Stimulated activated naive CD4-positive, alpha-beta T cell treated with Interleukin-2 at 50 U/mL for 16 hours (primary cell): ENCODE measurements at places on chromosomes 2 and 18.

DNA sequence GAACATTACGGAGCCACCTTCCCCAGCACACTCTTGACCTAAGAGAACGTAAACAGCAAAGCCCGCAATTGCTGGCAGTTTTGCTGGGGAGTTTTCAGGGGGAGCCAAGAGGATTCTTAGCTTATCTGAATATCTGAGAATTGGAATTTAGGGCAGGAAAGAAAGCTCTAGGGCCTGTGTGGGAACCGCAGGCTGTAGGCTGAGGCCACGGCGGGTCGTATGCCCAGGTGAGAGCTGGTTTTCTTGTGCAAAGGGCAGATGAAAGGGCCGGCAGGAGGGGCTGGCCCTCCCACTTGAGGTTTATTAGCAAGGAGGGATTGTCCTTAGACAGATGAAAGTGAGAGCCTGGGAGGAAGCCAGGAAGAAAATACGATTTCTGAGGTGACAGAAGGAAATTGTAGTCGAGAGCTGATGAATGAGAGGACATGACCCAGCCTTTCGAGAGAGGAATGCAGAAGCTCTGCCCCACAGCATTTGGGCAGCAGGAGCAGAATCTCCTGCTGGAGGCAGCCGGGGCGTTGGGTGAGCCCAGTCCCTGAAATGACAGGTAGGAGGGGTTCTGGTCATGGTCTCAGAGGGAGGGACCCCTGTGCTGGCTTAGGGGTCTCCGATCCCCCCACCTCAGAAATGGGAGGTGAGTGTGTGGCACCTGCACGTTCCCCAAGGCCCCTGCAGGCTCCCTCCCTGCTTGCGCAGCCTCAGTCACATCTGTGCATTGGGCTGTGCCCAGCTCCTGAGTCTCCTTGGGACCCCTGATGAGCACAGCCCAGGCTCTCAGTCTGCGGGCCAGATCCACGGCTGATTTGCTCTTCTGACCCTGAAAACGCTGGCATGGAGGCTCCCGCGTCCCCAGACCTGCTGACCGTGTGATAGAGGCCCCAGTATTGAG lies 61.1 kb downstream of the CABLES1 start:
- no peak for DNase-seq

- no peak for DNase-seq
These were observed 260.5 kb downstream of the CCDC85A start for GRCh38 chr2:56444339-56444738.

GRCh38 chr18:78790511-78790910 lies 189.1 kb upstream of the SALL3 start:
- DNase-seq, result no peak

GRCh38 chr2:113224647-113225236 lies 51.0 kb downstream of the PSD4 start:
- DNase-seq, result no peak

- no peak for DNase-seq
These were observed 258.3 kb downstream of the ALPK2 start for GRCh38 chr18:58370612-58371011.

GRCh38 chr18:24459772-24460171 lies 665 bp upstream of the HRH4 start:
- no peak for DNase-seq

DNA sequence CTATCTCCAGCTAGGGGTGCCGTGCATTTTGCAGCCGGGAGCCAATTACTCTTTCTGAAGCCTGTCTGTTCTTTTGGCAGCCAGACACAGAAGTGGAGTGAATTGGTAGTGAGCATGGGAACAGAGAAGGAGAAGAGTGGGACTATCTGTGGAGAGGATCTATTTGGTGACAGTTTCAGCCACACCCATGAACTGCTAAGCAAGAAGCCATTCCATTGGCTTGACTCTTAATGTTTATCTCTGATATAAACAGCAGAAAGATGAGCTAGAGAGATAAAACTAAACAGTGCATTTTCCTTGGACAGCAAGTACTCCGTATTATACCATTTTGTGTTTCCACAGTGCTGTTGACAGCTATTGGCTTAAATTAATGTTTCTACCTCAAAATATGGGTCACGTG lies 259.6 kb upstream of the THUMPD2 start:
- no peak for DNase-seq

- DNase-seq, result no peak
These were observed 37.8 kb downstream of the AGPS start for GRCh38 chr2:177430411-177430810.

DNA sequence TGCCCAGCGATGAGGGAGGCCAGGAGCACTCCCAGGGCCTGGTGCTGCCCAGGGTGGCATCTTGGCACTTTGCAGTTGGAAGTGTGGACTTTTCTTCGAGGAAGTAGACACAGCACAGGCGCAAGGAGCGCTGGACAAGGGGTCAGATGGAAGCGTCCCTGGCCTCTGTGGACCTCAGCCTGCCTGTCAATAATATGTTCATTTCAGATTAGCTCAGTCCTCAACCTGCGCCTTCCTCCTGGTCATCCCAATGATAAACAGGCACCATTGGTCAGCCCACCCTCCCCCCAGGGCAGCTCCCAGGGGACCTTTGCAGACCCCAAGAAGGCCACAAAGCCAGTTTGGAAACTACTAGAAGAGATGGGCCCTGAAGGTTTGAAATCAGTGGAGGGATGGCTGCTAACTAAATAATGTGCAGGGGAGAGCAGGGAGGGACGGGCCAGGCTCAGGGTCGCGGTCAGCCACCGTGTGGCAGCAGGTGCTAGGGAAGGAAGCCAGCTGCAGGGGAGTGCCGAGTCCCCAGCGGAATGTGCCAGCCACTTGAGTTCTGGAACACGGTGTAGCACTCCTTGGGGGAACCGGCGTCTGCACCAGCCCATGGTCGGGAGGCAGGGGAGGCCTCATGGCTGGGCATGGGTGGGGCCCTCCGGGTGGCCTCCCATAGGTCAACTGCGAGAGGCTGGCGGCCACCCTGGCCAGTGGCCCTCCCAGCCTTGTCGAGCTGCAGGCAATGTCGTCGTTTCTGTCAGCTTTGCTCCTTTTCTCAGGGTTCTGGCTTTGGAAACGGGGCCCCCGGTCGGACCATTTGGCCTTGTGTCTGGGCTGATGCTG lies 59.9 kb downstream of the ADI1 start:
- no peak for DNase-seq

GRCh38 chr18:63113899-63114565 lies 205.5 kb downstream of the BCL2 start:
- DNase-seq, result no peak

GRCh38 chr2:11976073-11976472 lies 229.6 kb downstream of the LPIN1 start:
- DNase-seq, result no peak

GRCh38 chr2:239911641-239912071 lies 113.5 kb downstream of the NDUFA10 start:
- no peak for DNase-seq

DNA sequence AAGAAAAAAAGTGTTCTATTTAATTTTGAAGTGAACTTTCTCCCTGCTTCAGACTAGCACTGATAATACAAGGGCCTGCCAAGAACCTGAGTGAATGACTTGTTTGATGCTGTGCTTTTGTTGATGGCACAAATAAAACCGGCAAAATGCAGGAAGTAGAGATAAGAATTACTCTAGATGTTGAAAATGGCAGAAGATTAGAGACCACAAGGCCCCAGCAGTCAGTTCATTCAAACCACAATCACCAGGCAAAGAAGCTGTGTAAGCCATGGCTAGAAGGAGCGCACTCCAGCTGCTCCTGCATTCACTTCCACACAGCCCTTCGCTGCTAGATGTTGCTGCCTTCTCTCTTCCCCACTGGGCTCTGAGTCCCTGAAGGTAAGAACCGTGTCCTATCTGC lies 297.1 kb downstream of the AGPS start:
- DNase-seq, result no peak

DNA sequence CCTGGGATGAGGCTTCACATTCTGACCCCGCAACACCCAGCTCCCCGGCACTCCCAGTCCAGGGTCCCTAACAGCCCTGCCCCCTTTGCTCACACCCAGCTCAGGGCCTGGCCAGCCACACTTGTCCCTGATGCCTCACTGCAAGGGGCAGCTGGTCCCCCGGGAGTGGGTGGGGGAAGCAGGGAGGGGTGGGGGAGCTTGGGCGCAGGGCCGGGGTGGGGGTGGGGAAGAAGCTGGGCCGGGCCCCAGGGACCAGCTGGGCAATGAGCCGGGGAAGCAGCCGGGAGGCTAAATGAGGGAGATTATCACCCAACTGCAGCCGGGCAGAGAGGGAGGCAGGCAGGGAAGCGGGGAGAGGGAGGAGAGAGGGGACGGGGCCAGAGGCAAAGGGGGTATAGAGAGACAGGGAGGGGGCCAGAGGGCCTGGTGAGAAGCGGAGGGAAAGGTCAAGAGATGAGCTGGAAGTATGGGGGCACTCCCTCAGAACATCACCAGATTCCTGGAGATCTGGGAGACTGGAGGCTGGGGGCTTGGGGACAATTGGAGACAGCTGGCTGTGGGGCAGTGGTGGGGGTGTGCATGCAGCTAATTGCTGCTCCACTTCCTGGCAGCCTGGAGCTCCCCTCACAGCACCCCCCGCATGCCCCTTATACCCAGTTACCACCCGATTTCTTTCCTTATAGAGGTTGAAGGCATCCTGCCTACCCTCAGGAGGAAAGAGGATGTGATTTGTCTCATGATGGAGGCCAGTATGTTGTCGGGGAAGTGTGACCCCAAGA lies 2.5 kb upstream of the ASIC4 start:
- no peak for DNase-seq

GRCh38 chr2:1730015-1730927 lies 14.0 kb downstream of the PXDN start:
- no peak for DNase-seq

DNA sequence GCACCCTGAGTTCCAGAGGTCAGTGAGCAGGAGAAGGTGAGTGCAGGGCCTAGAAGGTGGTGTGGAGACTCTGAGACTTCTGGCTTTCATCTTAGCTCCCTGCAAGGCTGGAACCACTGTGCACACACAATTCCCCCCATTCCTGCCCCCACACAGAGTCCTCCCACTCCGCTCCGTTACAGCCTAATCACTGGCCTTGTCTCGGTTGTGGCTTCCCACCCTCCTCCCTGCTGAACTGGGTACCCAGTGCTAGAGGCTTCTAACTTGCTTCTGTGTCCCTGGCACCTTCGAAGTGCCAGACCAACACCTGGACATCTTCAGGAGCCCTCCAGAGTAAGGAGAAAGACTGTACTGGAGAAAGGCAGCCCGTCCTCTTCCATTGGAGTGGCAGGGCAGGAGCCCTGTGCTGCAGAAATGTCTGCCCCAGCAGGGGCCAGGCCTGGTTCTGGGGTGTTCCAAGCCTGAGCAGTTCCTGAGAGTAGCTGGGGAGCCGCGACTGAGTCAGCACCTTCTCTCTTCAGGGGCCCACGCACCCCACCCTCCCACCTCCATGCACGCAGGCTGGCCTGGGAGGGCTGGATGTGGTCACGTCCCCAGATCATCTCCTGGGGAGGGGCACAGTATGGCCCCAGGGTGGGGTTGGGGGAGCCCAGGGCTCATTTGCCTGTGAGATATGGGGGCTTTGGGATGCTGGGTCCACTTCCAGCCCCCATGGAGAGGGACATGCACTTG lies 23.4 kb downstream of the CROCC2 start:
- no peak for DNase-seq

GRCh38 chr2:127733816-127734537 lies 32.7 kb downstream of the SFT2D3 start:
- no peak for DNase-seq

DNA sequence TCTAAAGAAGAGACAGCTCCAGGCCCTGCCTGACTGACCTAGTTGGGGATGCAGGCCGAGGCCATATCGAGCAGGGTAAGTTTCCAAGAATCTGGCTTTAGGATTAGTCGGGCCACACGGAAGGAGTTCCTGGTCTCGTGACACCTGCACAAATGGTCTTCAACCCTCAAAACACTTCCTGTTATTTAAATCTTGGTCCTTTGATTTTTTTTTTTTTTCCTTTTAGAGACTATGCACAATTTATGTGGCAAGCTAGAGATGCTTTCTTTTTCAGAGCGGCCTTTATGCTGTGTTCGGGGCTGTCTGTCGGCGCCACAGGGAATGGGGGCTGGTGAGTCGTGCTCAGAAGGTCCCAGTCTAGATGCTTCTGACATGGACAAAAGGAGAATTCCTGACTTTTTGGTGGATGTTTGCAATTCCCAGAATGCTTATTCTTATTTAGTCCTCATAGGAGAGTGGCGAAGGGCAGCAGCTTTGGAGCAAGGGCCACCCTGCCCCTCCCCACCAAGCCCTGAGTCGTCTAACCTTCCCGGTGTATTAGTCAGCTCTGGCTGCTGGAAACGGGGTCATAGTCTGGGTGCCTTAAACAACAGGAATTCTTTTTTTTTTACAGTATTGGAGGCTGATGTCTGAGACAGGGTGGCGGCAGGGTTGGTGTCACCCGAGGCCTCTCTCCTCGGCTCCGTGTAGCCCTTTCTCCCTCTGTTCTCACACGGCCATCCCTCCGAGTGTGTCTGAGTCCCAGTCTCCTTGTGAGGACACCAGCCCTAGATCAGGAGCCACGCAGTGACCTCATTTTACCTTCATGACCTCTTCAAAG lies 27.4 kb downstream of the HPCAL1 start:
- DNase-seq, result peak; percentile 18

- DNase-seq, result no peak
These were observed 51.1 kb downstream of the POLR1A start for GRCh38 chr2:86054535-86055082.

DNA sequence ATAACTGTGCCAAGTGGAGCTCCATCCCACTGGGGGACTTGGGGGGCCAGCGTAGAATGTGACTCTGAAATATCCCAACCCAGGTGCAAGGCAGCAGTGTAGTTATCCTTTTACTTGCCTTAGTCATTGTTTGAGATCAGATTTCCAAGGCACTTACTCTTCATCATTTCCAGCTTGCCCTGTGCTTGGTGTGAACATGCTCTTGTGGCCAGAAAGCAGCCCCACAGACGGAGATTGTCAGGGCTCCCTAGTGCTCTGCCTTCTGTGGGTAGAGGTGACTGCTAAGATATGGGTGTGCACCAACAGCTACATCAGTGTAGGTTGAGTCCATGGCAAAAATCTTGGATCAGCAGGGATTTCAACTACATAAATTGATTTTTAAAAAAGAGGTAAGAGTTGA lies 2010.0 kb upstream of the PIK3C3 start:
- DNase-seq, result no peak

DNA sequence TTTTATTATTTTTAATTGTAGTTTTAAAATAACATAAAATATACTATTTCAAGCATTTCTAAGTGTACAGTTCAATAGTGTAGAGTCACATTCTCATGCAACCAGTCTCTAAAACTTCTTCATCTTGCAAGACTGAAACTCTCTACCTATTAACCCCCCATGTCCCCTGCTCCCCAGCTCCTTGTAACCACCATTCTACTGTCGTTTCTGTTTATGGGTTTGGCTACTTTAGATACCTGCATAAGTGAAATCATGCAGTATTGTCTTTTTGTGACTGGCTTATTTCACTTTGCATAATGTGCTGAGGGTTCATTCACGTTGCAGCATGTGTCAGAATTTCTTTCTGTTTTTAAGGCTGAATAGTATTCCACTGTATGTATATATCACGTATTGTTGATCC lies 139.4 kb downstream of the SMAD7 start:
- DNase-seq, result no peak

- DNase-seq, result no peak
These were observed 524.8 kb downstream of the ZNF516 start for GRCh38 chr18:75970212-75970611.

GRCh38 chr2:108449410-108450130 lies 564 bp downstream of the GCC2 start:
- no peak for DNase-seq

- DNase-seq, result no peak
These were observed 144.7 kb downstream of the COL6A3 start for GRCh38 chr2:237269138-237269875.

- DNase-seq, result no peak
These were observed 42.9 kb downstream of the WDR75 start for GRCh38 chr2:189483980-189484740.
